ENCODE measurements at places on chromosomes 1 and 21.

DNA sequence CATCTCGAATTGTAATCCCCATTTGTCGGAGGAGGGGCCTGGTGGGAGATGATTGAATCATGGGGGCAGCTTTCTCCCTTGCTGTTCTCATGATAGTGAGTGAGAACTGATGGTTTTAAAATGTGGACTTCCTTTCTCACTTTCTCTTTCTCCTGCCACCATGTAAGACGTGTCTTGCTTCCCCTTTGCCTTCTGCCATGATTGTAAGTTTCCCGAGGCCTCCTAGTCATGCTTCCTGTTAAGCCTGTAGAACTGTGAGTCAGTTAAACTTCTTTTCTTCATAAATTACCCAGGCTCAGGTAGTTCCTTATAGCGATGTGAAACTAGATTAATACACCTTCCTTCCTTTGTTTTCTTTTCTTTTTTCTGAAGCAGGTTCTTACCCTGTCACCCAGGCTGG, 13.9 kb downstream of the DNAJC6 start:
- no peak for DNase-seq

DNA sequence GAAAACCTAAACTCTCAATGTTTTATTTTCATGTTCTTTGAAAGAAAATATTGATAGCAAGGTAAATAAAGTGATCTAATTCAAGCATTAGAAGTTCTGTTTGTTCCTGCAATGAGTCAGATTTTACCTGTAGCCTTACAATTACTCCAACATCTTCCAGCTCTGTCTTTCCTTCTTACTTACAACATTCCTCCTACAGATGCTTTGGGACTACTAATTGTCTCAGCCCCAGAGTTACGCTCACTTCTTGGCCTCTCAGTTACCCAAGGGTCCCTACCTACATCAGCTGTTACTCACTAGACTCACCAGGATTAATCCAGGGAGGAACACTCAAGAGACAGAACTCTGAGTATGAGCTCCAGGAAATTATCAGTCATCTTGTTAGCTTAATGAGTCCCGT, 26.4 kb downstream of the OR14A16 start:
- no peak for DNase-seq

DNA sequence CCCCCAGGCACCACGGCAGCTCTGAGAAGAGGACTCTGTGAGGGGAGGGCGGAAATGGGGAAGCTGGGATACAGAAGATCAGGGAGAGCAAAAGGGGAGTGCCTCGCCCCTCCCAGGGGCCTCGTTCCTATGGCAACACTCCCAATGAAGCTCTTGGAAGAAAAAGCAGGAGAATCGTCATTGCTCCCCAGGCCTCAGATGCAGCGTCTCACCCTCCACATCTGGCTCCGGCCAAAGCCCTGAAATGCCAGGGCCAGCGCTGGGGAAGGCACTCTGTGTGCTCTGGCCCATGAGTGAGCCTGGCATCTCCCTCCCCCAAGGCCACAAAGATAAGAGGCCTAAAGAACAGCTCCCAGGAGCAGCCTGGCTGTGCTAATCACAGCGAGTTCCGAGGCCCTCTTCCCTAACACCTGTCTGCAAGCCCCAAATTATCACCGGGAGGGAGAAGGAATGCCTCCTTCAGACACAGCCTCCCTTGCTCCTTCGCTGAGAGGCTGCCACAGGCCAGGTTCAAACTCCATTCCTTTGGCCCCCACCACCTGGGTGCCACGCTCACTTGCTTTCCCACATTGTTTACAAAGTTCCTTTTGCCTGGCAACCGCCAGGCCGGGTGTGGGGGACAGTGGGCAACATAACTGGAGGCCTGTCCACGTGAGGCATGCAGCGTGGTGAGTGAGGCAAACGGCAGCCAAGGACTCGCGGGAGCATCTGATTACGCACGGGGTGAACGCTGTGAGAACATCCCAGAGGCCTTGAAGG, 27.8 kb downstream of the ECE1 start:
- DNase-seq = no peak

GRCh38 chr1:37958690-37959089, 11.8 kb upstream of the INPP5B start:
- DNase-seq = no peak

DNA sequence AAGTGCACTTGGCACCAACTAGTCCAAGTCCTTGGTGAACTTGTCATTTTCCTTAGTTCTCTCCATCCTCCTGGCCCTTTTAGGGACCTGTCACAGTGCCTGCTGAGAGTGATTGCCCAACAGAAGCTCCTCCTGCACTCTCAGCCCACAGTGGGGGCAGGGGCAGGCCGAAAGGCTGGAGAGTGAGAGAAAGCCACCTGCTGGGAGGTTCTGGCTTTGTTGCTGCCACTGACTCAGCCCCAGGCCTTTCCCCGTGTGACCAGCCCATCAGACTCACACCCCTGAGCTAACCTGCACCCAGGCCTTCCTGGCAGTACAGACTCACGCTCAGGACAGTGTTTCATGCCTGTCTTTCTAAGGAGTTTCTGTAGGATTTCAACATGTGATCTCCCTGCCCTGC, 17.1 kb upstream of the PROK1 start:
- DNase-seq = no peak

DNA sequence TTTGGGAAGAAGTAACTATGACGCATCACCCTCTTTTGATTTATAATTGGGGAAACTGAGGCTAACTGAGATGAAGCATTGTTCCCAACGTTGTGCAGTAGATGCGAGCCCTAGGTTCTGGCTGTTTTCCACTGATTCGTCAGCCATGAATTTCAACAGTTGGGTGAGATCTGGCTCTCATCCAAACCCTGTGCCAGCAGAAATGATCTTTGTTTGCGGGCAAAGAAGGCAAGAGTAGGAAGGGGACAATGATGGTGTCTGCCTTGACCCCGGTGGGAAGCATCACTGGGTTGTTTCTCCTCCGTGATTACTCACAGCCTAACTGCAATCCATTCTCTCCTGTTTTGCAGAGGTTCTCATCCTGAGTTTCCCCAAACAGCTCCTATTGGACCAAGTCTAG, 142.3 kb downstream of the MIS18A start:
- DNase-seq = no peak

DNA sequence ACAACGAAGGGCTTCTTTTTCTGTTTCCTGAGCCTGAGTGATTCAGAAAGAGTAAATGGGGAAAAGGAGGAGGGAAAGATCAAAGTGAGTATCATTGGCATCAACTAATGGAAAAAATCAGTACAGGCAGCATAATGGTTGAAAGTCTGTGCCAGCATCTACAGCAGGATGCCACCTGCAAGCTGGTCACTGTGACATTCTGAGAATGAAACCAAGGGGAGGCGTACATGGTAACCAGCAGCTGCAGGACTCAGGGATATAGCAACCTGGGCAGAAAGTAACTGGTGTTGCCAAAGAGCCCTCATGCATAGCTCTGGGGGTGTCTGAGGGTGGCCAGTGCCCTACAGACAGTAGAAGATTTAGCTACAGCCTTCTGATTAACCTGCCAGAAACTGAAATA, 305.9 kb downstream of the BRINP2 start:
- DNase-seq = no peak

GRCh38 chr21:35791541-35792325, 268.6 kb downstream of the SETD4 start:
- DNase-seq = no peak

- DNase-seq = no peak
Measured at GRCh38 chr21:14699433-14700407, 153.6 kb upstream of the SAMSN1 start.

DNA sequence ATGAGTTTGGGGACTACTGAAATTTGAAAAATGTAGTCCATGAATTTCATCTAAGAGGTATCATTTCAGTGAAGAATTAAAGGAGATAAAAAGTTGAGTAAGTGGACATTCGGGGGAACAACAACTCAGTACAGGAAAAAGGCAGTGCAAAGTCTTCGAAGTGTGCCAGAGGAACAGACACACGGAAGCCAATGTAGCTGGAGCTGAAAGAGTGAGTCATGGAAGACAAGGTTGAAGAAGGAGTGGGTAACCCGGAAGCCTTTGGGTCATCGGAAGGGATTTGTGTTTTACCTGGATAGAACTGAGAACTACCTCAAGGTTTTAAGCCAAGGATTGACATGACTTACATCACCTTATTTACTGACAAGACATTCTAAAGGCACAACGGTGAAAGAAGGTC, 733.4 kb downstream of the NCAM2 start:
- DNase-seq = no peak

- no peak for DNase-seq
Measured at GRCh38 chr21:39489380-39489924, 37.7 kb downstream of the SH3BGR start.

DNA sequence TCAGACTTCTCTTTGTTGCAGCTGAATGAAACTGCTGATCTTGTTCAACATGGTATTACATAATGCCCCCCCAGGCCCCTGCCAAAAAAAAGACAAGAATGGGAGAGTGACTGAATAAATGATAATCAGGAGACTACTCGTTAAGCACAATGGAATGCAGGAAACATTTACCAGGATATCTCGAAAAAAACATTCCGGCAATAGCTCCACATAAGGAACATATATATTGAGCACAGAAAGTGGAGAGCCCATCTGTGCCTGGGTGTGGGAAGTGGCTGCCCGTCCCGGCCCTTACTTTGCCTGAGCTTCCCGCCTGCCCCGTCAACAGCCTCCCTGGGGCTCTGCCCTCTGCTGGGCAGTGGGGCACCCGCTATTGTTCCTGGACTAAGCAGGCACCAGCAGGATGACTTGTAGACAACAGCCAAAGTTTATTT, 13.3 kb downstream of the TRIM11 start:
- DNase-seq = peak; percentile 15

DNA sequence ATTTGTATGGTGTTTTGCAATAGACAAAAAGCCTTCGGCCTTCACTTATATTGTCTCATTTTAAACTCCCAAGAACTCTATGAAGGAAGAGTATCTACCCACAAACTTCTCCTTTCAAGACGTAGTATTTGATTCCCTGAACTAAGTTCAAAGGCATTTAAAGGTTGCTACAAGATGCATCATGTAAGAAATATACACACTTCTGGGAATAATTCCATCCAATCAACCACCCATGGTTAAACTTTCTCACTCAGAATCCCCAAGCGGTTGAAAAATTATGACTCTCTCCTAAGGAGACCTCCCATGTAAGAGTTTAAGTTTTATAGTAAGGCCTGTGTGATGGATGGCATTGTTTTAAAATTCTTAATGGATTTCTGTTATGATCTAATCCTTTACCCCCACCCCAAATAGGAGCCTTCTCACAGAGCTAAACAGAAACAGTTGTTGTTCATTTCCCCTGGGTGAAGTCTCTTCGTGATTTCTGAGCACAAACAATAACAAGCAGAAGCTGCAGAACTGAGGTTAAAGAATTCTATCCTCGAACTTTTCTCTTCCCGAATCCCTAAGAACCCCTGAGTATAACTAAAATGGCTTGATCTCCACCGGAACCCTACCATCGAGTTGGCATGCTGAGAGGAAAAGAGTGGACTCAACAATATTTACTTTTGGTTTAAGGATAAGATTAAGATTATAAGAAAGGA, 185.0 kb downstream of the TGFBR3 start:
- DNase-seq = no peak

- no peak for DNase-seq
Measured at GRCh38 chr1:8701794-8702471, 115.5 kb downstream of the RERE start.

GRCh38 chr1:18108299-18109057, 880 bp downstream of the IGSF21 start:
- no peak for DNase-seq

DNA sequence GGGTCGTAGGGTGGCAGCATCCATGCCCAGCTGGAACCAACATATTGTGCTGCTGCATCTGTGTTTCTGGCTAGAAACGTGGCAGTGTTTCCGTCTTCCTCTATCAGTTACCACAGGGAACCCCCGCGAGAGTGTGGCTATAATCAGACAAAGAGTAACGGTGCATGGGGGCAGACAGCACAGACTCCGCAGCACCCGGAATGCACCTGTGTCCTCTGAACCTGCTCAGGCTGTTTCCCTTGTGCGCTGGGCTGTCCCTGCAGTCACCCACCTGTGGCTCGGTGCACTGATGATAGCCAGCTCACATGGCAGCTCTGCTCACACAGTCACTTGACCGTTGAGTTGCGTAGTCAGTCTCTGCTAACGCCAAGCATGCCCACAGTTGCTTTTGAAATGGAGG, 11.4 kb upstream of the PCBP3 start:
- DNase-seq = no peak

- peak; percentile 77 for DNase-seq
Measured at GRCh38 chr1:206634365-206635079, 814 bp upstream of the DYRK3 start.

GRCh38 chr21:36839123-36839522, 127.3 kb downstream of the HLCS start:
- no peak for DNase-seq

- DNase-seq = no peak
Measured at GRCh38 chr1:100217834-100218233, 31.8 kb downstream of the DBT start.

DNA sequence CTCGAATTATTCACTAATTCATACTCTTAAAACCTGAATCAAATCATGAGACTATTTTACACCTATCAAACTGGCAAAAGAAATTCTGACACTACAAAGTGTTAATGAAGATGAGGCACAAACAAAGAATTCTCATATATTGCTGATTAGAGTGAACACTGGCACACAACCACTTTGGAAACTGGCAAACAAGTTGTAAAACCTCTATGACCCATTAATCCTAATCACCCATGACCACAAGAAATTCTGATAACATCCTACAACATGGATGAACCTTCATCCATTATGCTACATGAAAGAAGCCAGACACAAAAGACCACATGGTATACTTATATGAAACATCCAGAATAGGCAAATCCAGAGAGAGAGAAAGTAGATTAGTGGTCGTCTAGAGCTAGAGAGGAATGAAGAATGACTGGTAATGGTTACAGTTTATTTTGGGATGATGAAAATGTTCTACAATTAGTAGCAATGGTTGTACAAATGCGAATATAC, 8.5 kb downstream of the GPBP1L1 start:
- no peak for DNase-seq

DNA sequence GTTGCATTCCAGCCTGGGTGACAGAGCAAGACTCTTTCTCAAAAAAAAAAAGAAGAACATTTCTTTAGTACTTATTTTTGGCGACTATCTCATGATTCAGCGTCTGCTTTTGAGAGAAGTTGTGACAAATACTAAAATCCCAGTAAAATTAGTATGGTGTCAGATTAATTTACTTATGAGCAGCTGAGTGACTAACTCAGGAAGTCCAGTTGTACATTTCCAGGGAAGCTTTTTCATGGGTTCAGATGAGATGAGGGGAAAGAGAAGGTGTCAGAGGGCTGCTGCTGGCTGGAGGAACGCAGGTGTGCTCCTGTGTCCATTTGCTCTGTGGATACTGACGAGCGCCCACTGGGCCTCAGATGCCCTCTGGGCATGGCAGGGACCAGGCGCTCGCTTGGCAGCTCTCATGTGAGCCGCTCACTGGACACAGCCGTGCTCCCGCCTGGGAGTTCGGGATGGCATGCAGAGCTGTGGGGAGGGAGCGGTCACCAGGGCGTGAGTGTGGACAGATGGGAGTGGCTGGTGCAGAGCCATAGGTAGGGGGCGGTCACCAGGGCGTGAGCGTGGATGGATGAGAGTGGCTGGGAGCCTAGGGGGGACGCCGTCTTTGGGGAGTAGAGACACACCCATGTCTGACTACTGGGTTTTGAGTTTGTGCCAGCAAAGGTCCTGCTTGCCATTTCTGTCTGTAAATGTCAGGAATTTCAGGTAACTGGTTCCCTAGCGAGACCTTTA, 55.0 kb downstream of the ADARB1 start:
- no peak for DNase-seq
